DMS53 (cell line): ENCODE measurements at places on chromosomes 6 and 20.
A peak's percentile ranks its signal among the peaks of the same experiment; 100 is the strongest.

- DNase-seq: peak; percentile 84
These were observed 7.5 kb upstream of the RBM38 start for GRCh38 chr20:57383447-57384347.

- DNase-seq: no peak
These were observed 202.7 kb downstream of the MAFB start for GRCh38 chr20:40486297-40486696.

- no peak for DNase-seq
These were observed 18.9 kb upstream of the AGPAT4 start for GRCh38 chr6:161292650-161293281.

GRCh38 chr6:156825475-156825874, 48.3 kb downstream of the ARID1B start:
- DNase-seq: no peak

GRCh38 chr6:71250099-71250602, 38.5 kb upstream of the OGFRL1 start:
- no peak for DNase-seq

DNA sequence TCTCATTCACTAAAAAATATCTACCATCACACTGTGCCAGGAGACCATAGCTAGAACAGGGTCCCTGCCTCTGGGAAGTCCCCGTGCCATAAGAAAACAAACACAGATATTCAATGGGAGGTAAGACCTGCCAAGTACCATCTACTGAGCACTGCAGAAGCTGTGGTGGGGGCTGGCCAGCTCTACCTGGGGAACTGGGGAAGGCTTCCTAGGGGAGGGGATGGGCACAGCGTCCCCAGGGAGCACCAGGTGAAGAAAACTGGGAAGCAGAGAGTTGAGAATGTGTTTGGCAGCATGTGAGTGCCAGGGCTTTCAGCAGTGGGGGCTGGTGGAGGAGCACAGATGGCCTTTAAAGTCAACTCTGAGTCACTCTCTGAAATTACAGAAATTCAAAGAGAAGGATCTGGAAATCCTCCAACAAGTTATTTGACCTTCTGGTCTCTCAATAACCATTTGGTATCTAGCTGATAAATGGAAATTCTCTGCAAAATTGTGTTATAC, 85.2 kb downstream of the SHLD1 start:
- peak; percentile 92 for DNase-seq

DNA sequence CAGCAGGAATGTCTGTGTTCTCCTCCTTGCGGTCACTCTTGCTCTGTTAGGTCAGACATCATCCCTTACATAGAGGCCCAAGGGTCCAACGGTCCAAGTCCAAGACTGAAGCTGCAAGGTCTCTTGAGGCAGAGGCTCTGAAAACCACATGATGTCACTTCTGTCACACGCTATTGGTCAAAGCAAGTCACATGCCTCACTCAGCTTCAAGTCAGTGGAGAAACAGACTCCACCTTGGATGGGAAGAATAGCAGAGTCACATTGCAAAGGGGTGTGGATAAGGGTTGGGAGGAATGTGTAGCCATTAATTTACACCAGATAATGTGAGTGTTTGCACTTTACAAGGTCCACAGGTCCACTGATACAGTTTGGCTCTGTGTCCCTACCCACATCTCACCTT, 17.5 kb downstream of the SLC52A3 start:
- DNase-seq: no peak

- DNase-seq: no peak
These were observed 280.5 kb downstream of the CLVS2 start for GRCh38 chr6:123276546-123276980.

GRCh38 chr6:88179692-88180091, 13.5 kb upstream of the CNR1 start:
- DNase-seq: peak; percentile 55

DNA sequence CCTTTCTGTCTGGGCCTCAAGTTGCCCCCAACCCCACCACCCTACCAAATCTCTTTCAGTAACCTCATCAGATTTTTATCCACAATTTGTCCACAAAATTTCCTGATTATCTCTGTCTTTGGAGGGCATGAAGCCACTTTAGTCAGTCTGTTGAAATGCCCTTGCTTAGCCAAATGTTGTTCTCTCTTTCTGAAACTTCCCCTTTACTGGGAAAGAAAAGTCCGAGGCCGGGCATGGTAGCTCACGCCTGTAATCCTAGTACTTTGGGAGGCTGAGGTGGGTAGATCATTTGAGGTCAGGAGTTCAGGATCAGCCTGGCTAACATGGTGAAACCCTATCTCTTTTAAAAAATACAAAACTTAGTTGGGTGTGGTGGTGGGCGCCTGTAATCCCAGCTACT, 33.8 kb downstream of the TOMM6 start:
- no peak for DNase-seq

DNA sequence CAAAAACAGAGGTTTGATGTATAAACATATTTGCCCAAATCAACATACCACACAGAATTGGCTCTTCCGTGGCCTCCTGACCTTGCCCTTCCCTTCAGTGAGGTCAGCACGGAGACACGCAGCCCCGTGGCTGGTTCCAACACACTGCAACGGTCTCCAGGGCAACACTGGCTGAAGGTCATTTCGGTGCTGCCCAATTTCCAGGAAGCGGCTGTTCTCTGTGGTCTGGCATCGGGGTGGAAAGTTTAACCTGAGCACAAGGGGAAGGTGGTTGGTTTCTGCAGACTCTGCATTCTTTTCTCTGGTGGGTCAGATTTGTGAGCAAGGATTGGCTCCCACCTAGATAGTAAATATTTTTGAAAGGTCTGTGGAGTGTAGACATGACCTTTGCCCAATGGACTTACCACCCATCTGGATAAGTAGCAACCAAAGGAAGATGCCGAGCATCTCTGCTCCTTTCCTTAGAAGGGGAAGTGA, 177.6 kb upstream of the PHACTR1 start:
- DNase-seq: no peak

DNA sequence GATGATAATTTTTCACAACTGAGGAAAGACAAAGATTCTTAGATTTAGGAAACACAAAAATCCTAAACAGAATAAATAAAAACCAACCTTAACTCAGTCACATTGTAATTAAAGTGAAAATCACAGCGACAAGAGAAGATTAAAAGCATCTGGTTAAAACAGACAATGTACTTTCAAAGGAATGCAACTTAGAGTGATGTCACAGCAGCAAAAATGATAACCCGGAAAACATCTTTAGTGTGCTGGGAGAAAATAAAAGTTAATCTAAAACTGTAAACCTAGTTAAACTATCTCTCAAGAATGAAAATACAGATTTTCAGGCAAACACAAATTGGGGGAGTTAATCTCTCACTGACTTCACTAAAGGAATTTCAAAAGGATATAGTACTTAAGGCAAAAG, 76.8 kb upstream of the OGFRL1 start:
- no peak for DNase-seq

- no peak for DNase-seq
These were observed 13.9 kb upstream of the CDYL start for GRCh38 chr6:4762294-4762693.

DNA sequence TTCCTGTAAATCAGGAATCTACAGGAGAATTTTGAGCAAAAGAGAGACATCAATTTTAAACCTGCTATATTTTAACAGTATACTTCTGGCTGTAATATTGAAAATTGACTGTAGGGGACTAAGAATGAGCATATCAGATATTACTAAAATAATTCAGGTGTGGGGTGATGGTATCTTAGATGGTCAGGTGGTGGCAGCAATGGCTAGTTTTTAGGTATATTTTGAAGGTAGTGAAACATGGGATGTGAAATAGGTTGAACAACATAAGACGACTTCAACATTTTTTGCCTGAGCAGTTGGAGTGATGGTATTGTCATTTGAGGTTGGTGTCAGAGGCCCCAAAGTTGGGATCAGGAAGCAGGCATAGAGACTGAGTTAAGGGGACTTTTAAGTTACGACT, 32.1 kb downstream of the FAM83B start:
- peak; percentile 75 for DNase-seq

- DNase-seq: no peak
These were observed 160.3 kb downstream of the EYA2 start for GRCh38 chr20:47054945-47055344.

DNA sequence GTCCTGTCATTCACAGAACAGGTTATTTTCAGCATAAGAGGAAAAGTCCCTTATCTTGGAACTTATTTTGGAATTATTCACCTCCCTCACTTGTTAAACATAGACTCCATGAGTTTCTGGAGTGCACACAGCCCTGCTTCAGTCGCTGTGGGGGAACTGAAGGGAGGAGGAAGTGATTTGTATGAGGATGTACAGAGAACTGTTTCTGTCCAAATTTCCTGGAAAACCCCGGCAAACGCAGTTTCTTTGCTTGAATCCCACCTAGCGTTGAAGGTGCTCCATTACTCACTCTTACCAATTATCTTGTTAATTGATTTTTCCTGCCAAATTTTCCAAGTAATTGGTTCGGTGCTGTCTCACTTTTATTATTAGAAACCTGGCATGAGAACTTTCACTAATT, 78.0 kb upstream of the AGPAT4 start:
- no peak for DNase-seq

GRCh38 chr6:63742060-63742459, 106.5 kb downstream of the PHF3 start:
- peak; percentile 21 for DNase-seq

GRCh38 chr6:113442040-113442439, 415.1 kb upstream of the MARCKS start:
- peak; percentile 12 for DNase-seq

GRCh38 chr6:57013521-57013926, 33.0 kb upstream of the KIAA1586 start:
- DNase-seq: no peak

- DNase-seq: no peak
These were observed 56.7 kb upstream of the PNRC1 start for GRCh38 chr6:89023591-89024441.

- peak; percentile 89 for DNase-seq
These were observed 647 bp downstream of the AK9 start for GRCh38 chr6:109690373-109690736.

GRCh38 chr20:61753316-61753942, 312.3 kb downstream of the TAF4 start:
- DNase-seq: no peak

GRCh38 chr6:144406796-144407195, 121.7 kb downstream of the UTRN start:
- DNase-seq: no peak

- DNase-seq: no peak
These were observed 10.1 kb downstream of the PHF10 start for GRCh38 chr6:169714178-169714577.

DNA sequence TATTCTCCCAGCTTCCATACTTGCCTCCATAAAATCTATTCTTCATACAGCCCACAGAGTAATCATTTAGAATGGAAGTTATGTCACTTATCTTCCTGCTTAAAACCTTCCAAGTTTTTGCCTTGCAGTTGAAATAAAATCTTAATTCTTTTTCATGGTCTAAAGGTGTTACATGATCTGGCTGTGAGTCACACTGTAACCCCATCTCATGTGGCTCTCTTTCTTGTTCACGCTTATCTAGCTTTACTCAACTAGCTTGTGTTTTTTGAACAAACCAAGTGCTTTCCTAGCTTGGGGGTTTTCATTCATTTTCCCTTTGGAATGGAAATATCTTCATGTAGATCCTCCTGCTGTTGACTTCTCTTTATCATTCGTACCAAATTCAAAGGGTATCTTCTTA, 23.6 kb upstream of the THEMIS start:
- no peak for DNase-seq
